Breast epithelium (tissue), 4 donors: ENCODE measurements at places on chromosomes 11 and 22. TPM values are rescaled to one million over a fixed set of nuclear protein-coding genes. Genes with fewer than 3 reads are reported as not detected.

DNA sequence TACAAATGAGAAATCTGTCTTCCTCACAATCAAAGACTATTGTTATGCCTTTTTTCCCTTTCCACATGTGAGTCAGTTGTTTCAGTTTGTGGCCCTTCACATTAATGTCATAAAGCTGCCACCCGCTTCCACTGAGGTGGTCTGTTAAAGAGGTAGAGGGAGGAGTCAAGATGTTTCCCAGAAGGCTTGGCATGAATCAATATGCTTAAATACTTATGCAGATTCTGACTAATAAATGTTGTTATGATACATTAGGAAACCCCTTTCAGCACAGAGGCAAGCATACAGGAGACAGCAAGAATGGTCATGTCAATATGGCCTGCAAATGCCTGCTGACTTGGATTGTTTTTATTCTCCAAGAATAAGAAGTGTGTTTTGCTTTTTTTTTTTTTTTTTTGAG lies 6.5 kb downstream of the RTN3 start:
- no peak for DNase-seq
- H3K4me1 ChIP-seq: no peaks in the 10 kb centered on the region
- H3K27ac ChIP-seq: no peak overlapping the region
- no peaks in the 10 kb centered on the region for H3K36me3 ChIP-seq
- H3K4me3 ChIP-seq: no peak overlapping the region
- H3K27me3 ChIP-seq: no peaks in the 10 kb centered on the region

- DNase-seq: no peak
- no peaks in the 10 kb centered on the region for H3K4me1 ChIP-seq
- no peak overlapping the region for H3K27ac ChIP-seq
Observed at GRCh38 chr22:43477966-43478365, 66.2 kb downstream of the MPPED1 start.

GRCh38 chr22:42368379-42369249 lies 63.6 kb downstream of the NFAM1 start:
- DNase-seq: no peak
- no peaks in the 10 kb centered on the region for H3K36me3 ChIP-seq
- H3K4me3 ChIP-seq: peak overlapping the region; percentile 73
- peaks cover 14% of the 10 kb centered on the region for H3K4me1 ChIP-seq
- no peaks in the 10 kb centered on the region for H3K27me3 ChIP-seq

DNA sequence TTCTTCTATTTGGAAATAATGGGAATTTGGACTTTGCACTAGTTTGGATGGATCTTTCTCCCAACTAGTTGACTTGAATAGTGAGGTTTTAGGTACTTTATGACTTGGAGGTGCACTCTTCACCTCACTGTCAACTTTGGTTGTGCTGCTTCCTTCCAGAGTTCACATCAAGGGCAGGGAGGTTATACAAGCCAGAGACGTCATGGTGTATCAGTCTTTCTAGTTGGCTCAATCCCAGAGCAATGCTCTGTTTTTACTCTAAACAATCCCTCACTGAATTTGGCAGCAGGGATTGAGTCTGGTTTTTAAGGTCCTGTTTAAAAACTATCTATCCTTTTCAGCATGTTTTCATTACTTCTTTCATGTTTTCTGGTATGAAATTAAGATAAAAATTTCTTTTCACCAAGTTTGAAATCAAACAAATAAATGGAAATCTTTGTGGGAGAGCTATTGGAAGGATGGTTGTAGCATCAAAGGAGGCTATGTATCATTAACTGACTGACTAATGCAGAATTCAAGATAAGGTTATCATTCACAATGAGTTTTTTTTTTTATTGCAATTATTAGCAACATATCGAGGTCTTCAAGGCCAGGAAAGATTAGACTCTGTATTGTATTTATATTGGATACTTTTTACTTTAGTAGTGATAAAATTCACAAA lies 28.0 kb upstream of the ZBED5 start:
- H3K27ac ChIP-seq: no peak overlapping the region
- no peak for DNase-seq
- H3K27me3 ChIP-seq: no peaks in the 10 kb centered on the region
- no peaks in the 10 kb centered on the region for H3K4me1 ChIP-seq
- H3K4me3 ChIP-seq: no peak overlapping the region

- H3K27ac ChIP-seq: no peak overlapping the region
- DNase-seq: no peak
- no peaks in the 10 kb centered on the region for H3K4me1 ChIP-seq
- H3K4me3 ChIP-seq: no peak overlapping the region
Observed at GRCh38 chr11:122270535-122270934, 154.5 kb upstream of the BLID start.

DNA sequence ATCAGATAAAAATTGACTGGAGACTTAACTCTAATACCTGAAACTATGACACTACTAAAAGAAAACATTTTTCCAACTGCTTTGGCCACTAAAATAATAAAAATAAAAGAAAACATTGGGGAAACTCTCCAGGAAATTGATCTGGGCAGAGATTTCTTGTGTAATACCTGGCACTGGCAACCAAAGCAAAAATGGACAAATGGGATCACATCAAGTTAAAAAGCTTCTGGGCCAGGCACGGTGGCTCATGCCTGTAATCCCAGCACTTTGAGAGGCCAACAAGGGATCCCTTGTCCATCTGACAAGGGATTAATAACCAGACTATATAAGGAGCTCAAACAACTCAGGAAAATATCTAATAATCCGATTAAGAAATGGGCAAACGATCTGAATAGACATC lies 64.6 kb upstream of the RAB1B start:
- no peaks in the 10 kb centered on the region for H3K27me3 ChIP-seq
- no peaks in the 10 kb centered on the region for H3K4me1 ChIP-seq
- no peak overlapping the region for H3K4me3 ChIP-seq
- no peak overlapping the region for H3K27ac ChIP-seq
- H3K36me3 ChIP-seq: no peaks in the 10 kb centered on the region

DNA sequence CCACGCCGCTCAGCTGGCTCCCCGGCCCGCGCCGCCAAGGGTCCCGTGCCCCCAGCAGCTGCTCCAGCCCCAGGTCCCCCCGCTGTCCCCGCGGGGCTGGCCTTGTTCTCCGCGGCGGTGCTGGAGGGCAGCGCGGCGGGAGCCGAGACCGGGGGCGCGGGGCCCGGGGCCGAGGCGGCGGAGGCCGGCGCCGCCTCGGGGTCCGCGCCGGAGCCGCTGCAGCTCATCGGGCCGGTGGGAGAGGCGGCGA lies 128 bp downstream of the TAF10 start:
- peak overlapping the region; percentile 88 for H3K4me3 ChIP-seq
- no peak for DNase-seq
- peak overlapping the region; percentile 93 for H3K27ac ChIP-seq
- H3K36me3 ChIP-seq: peaks cover 13% of the 10 kb centered on the region
- no peaks in the 10 kb centered on the region for H3K27me3 ChIP-seq

GRCh38 chr11:86718999-86719398 lies 46.6 kb upstream of the ME3 start:
- no peaks in the 10 kb centered on the region for H3K4me1 ChIP-seq
- H3K4me3 ChIP-seq: no peak overlapping the region
- no peak overlapping the region for H3K27ac ChIP-seq
- H3K36me3 ChIP-seq: no peaks in the 10 kb centered on the region
- H3K27me3 ChIP-seq: no peaks in the 10 kb centered on the region

- H3K27me3 ChIP-seq: no peaks in the 10 kb centered on the region
- DNase-seq: no peak
- no peak overlapping the region for H3K4me3 ChIP-seq
- H3K36me3 ChIP-seq: peaks cover 10% of the 10 kb centered on the region
- no peak overlapping the region for H3K27ac ChIP-seq
Observed at GRCh38 chr22:25182131-25183110, 17.2 kb upstream of the CRYBB3 start.

- H3K4me1 ChIP-seq: peaks cover 4% of the 10 kb centered on the region
- no peaks in the 10 kb centered on the region for H3K36me3 ChIP-seq
- H3K27ac ChIP-seq: peak overlapping the region; percentile 36
- no peak for DNase-seq
Observed at GRCh38 chr11:120339394-120339890, 3.2 kb downstream of the ARHGEF12 start.

GRCh38 chr11:105468154-105468553 lies 141.7 kb upstream of the GRIA4 start:
- H3K36me3 ChIP-seq: no peaks in the 10 kb centered on the region
- no peak for DNase-seq
- no peak overlapping the region for H3K4me3 ChIP-seq
- no peaks in the 10 kb centered on the region for H3K27me3 ChIP-seq

DNA sequence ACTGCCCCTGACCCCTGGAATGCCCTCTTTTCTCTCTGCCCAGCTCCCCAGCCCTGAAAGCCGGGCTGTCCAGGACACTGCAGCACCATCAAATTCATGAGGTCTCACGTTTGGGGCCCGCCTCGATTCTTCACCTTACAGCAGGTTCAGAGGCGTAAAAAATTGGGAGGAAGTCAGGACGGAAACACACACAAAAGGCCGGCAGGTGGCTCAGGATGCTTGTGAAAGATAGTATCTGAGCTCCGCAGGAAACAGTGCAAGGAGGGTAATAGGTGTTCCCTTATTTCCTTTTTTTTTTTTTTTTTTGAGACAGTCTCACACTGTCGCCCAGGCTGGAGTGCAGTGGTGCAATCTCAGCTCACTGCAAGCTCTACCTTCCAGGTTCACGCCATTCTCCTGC lies 4.1 kb downstream of the RFPL2 start:
- no peak for DNase-seq
- H3K36me3 ChIP-seq: no peaks in the 10 kb centered on the region
- H3K27ac ChIP-seq: no peak overlapping the region

DNA sequence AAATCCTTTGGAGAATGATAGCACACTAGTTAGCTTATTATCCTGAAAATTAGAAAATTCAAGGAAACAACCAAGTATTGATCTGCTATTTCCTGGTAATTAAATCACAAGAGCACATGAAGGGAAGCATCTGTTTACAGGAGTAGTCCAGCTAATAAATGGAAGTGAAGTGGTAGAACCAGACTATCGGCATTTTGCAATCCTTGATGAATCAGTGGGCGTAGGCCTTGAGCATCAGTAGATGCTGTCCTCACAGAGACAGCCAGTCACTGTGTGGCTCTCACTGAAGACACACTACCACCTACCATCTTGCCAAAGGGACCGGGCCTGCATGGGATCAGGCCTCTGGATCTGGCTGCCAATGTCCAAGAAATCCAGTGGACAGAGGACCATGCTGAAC lies 69.8 kb downstream of the FBLN1 start:
- H3K4me3 ChIP-seq: no peak overlapping the region
- no peaks in the 10 kb centered on the region for H3K27me3 ChIP-seq
- H3K36me3 ChIP-seq: no peaks in the 10 kb centered on the region

- no peak overlapping the region for H3K27ac ChIP-seq
- H3K27me3 ChIP-seq: no peaks in the 10 kb centered on the region
- no peaks in the 10 kb centered on the region for H3K4me1 ChIP-seq
- no peaks in the 10 kb centered on the region for H3K36me3 ChIP-seq
- DNase-seq: no peak
- no peak overlapping the region for H3K4me3 ChIP-seq
Observed at GRCh38 chr11:104995001-104995408, 26.6 kb upstream of the CASP4 start.

GRCh38 chr11:72111300-72112142 lies 974 bp downstream of the ANAPC15 start:
- DNase-seq: no peak
- H3K4me3 ChIP-seq: peak overlapping the region; percentile 72
- no peaks in the 10 kb centered on the region for H3K27me3 ChIP-seq
- H3K36me3 ChIP-seq: no peaks in the 10 kb centered on the region

GRCh38 chr22:44572414-44573207 lies 74.6 kb upstream of the RTL6 start:
- DNase-seq: no peak
- H3K27me3 ChIP-seq: peaks cover 17% of the 10 kb centered on the region
- H3K4me1 ChIP-seq: no peaks in the 10 kb centered on the region
- H3K27ac ChIP-seq: no peak overlapping the region
- no peak overlapping the region for H3K4me3 ChIP-seq

GRCh38 chr11:84145616-84146185 lies 859.5 kb upstream of the CCDC90B start:
- no peaks in the 10 kb centered on the region for H3K4me1 ChIP-seq
- no peaks in the 10 kb centered on the region for H3K36me3 ChIP-seq
- H3K27me3 ChIP-seq: no peaks in the 10 kb centered on the region

DNA sequence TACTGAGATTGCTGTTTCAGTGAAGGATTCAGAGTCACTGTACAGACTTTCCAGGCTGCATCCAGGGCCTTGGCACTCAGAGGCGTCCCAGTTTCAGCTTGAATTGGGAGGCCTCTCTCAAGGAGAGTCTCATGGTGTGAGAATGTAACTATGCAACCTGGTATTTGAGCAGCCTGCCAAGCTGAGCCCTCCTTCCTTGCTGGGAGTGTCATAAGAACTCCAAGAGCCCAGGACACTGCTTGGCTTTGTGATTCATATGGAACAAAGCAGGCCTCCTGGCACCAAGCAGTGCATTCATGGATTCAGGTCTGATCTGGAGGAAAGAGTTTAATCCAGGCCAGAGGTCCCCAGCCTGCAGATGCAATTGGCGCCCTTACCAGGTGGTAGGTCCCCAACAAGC lies 171.7 kb downstream of the DBX1 start:
- no peak overlapping the region for H3K4me3 ChIP-seq
- H3K27ac ChIP-seq: peak overlapping the region; percentile 81
- no peaks in the 10 kb centered on the region for H3K4me1 ChIP-seq
- peak; percentile 90 for DNase-seq
- no peaks in the 10 kb centered on the region for H3K36me3 ChIP-seq

DNA sequence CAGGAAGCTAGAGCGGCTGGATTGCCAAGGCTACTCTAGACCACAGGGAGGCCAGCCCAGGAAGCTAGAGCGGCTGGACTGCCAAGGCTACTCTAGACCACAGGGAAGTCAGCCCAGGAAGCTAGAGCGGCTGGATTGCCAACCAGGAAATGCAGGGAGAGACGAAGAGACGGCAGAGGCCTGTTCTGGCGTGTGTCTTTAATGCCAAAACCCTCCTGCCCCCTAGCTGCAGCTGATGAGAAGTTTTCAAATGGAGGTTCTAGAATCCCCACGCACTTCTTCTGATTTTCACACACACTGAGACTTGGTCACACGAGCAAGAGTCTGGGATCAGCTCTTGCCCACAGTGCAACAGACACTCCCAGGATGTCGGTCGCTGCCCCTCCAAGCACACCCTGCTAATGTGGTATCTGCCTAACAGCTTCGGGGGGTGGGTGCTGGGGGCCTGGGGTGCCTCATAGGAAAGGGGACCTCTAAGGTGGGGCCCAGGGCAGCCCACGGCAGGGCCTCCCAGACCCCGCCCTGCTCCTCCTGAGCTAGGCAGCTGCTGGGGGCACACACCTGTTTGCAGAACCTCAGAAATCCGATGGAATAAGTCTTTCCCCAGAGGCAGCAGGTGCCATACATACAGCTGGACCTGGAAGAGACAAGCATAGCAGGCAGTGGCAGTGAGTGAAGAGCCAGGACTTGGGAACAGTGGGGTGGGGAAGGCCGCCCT lies 28.5 kb downstream of the MAFF start:
- DNase-seq: no peak
- H3K4me3 ChIP-seq: no peak overlapping the region
- peaks cover 11% of the 10 kb centered on the region for H3K4me1 ChIP-seq
- no peaks in the 10 kb centered on the region for H3K27me3 ChIP-seq
- peak overlapping the region; percentile 87 for H3K27ac ChIP-seq

GRCh38 chr11:113311536-113311935 lies 2.8 kb upstream of the TTC12 start:
- no peaks in the 10 kb centered on the region for H3K4me1 ChIP-seq
- H3K27me3 ChIP-seq: no peaks in the 10 kb centered on the region
- no peak for DNase-seq
- H3K27ac ChIP-seq: no peak overlapping the region

Gene TPBGL
- total RNA-seq: not detected

Gene OR52I2
- total RNA-seq: not detected

Gene OR10D3
- not detected for total RNA-seq

Gene SLC22A8
- not detected for total RNA-seq

Gene SLC15A3
- total RNA-seq: 8.8 TPM

Gene TRIM51
- total RNA-seq: not detected

Gene KCNJ5
- 0.98 TPM for total RNA-seq

Gene GPR137
- 14.7 TPM for total RNA-seq

Gene KRTAP5-7
- total RNA-seq: 0.16 TPM

Gene LMO1
- total RNA-seq: not detected
